ENCODE measurements at places on chromosomes 3 and 15.

- no peak for DNase-seq
Observed at GRCh38 chr3:34229876-34230275, 431.4 kb downstream of the PDCD6IP start.

DNA sequence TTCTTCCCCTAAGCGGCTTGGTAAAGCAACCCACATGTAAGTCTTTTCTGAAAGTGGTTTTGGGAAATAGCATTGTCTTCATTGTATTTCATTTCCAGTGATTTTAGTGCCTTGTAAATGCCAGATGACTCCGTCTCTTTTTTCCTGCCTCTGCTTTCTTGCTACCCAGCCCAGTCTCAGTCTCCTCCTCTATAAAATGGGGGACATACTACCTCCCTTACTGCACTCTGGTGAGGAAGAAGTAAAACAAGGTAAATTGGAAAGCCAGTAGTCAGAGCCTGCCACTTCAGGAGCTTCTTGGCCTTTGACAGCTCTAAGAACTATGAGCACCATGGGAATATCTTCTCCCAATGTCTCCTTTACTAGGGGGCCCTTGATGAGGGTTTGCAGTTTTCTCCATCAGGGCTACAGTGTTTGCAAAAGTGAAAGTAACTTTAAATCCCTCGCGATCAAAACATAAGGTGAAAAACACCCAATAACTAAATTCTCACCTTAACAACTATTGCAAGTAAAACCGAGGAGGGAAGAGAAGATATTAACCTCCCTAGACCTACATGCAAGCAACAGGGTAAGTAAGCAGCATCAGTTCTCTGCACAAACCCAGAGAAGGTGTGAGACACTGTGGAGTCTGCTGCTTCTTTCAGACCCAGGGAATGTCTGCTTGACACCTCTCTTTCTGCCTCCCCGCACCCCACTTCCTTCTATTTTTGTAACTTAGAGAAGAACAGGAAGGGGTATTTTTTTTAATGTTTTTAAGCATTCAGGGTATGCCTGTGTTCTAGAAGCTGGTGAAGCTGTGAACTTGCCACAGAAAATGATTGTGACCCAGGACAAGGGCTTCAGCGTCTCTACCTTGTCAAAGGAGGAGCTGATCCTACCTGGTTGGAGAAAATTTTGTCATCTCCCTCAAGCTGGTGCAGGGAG lies 159.1 kb upstream of the EOMES start:
- no peak for DNase-seq

DNA sequence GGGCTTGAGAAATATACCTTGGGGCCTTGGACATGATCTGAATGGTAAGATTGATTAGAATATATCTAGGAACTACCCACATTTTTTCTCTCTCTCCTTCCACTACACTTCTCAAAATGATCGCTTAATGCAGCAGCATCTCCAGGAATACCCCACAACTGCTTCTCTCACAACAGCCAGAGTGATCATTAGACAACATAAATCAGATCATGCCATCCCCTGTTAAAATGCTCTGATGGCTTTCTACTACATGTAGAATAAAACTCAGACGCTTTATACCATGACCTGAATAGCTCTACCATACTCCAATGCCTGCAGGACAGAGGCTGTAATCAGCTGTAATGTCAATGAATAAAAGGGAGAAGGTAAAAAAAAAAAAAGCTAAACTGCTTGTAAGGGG lies 451.4 kb downstream of the MECOM start:
- no peak for DNase-seq

- DNase-seq: no peak
Observed at GRCh38 chr15:39728845-39729244, 53.8 kb downstream of the FSIP1 start.

DNA sequence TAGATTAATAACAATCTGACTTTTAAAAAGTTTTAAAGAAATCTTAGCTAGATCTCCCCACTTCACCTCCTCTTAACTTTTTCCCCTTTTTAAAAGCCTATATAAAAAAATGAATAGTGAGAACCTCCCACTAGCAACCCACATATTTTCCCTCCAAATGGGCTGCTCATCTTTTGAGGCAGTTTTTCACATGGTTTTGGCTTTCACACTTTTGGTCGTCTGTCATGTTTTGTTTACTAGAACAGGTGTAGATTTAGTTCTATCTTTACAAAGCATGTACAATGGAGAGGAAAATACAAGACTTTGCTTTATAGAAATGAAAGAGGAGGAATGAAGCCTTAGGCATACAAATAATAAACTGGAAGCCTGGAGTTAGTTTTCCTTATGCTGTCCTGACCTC lies 126.7 kb upstream of the EOMES start:
- DNase-seq: no peak

DNA sequence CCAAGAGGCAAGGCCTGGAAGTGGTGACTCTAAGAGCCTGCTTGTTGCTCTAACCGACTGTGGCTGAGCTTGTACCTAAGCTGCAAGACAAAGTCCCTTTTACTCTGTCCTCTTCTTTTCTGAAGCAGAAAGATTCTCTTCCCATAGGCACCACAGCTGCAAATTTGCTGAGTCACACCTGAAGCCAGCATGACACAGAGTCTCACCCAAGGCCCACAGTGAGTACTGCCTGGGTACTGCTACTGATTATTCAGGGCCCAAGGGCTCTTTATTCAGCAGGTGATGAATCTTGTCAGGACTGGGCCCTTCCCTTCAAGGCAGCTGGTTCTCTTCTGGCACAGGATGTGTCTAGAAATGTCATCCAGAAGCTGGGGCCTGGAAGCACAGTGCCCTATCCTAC lies 18.9 kb upstream of the TIGIT start:
- DNase-seq: no peak

GRCh38 chr3:197364410-197365071 lies 66.1 kb upstream of the DLG1 start:
- DNase-seq: no peak

DNA sequence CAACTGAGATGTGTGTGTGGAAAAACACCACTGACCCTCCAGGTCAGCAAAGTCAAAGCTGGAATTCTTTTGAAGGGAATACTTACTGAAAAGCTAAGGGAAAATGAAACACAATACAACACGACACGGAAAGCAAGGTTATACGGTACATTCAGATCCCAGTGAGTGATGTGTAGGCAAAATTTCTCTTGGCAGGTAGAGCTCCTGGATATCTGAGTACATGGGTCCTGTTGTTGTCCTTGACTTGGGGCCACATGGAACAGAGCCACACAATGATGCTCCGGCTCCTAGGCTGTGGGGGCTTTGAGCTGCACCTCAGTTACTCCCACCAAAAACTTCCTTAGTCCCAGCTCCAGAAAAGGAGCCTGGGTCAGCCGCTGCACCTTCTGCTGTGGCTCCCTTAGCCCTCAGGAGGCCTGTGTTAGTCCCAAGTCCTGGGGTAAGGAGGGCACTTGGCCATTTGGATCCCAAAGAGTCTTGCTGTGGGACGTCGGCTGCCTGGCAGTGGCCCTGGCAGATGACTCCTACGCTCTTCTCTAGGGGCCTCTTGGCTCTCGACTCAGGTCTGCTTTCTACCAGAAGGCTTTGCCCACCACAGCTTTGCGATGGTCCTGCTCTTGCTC lies 95.6 kb downstream of the ADCY5 start:
- no peak for DNase-seq

GRCh38 chr3:50600141-50600753 lies 11.3 kb downstream of the CISH start:
- DNase-seq: no peak

GRCh38 chr15:66661432-66662096 lies 40.5 kb upstream of the SMAD6 start:
- DNase-seq: peak; percentile 21

All from psoas muscle (tissue), 8 donors.